ENCODE measurements at places on chromosomes 12 and 14. TPM values are rescaled to one million over a fixed set of nuclear protein-coding genes. Genes with fewer than 3 reads are reported as not detected.

The NOP9 gene
- 25.8 TPM for total RNA-seq

The CDK2 gene
- total RNA-seq: 27.5 TPM

The LRRC43 gene
- total RNA-seq: 0.29 TPM

The PLEKHG7 gene
- not detected for total RNA-seq

The RNF212B gene
- not detected for total RNA-seq

The ACOT4 gene
- 1.3 TPM for total RNA-seq

The OAS1 gene
- 4.0 TPM for total RNA-seq

All from naive thymus-derived CD8-positive, alpha-beta T cell (primary cell).